ENCODE measurements at places on chromosomes 3 and 15.

DNA sequence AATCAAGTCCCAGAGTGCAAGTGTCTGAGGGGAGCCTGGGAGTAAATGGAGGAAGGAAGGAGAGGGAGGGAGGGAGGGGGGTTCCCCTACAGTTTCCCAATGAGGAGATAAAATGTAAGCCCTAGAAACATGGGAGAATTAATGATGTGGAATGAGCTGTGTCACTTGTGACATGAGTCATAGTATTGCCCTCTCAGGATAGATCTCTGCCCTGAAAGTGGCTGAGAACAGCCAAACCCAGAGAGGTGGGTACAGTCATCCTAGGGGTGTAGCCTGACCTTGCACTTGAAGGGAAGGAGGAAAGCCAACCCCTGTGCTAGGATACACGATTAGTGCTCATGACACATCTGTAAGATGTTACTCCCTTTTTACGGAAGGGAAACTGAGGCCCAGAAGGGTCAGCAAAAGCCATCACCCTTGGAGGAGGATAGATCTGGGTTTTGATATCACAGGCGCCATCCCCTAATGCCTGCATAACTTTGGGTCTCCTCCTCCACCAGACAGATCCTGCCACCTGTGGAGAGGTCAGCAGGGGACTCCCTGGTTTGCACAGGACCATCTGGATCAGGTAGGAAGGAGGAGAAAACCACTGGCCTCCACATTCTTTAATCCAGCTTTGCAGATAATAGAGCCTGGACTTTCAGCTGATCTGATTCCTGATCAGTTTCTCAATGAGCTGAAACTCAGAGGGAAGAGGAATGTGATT lies 23.1 kb upstream of the USP3 start:
- no peak for DNase-seq

GRCh38 chr15:55457401-55458022 lies 49.2 kb downstream of the PIERCE2 start:
- DNase-seq = no peak

DNA sequence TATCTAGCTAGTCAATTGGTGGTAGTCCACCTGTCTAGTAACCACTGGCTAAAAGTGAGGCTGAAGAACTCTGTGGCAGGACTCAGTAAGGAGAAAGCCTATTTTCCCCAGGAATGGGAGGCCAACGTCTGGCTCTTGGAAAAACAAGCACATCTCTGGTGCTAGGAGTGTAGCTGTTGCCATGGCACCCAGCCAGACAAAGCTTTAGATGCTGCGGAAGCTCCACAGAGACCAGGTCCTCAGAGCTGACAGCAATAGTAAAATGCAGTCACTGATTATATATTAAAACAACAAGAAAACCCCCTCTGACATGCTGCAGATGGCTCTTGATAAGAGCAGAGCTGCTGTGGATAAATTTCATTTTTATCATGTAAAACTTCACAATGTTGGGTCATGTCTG lies 124.9 kb upstream of the STRIT1 start:
- DNase-seq = no peak

DNA sequence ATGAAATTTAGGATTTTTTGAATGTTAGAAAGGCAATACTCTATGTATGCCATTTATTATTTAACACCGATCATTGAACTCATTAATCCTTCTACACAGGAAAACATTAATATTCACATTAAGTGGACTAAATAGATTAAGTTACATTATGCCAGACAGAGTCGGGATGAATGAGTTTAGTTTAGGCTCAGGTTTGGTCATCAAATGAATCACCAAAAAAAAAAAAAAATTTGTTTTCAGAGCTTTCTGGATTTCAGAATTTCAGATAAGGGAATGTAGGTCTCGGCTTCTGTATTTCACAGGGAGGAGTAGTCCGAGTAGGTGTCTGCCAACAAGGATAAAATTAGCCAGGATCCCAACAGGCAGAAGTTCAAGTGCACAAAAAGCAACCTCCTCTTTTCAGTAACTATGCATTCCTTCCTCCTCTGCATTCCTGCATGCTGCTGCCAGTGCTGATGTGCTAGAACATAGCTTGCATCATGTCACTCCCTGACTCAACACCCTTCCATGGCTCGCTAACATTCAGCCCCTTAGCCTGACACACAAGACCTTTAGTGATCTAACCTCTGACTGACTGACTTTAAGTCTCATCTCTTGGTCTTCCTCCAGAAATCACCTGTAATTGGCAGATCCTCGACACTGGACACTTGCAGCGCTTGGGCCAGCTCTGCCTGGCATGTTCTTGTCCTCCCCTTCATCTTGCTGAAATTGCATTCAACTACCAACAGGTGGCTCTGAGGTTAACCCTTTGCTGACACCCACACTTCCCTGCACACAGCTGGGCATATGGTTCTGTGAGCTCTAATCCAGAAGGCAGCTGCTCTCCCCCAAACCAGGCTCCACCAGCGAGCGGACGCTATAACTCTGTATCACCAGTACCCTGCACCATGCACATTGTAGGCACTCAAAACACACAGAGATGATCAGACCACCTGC lies 145.4 kb upstream of the PROK2 start:
- no peak for DNase-seq

GRCh38 chr15:32218666-32219065 lies 184.4 kb downstream of the GOLGA8K start:
- no peak for DNase-seq

All from SIG-M5 (cell line).